Neural progenitor cell (in vitro differentiated cells): ENCODE measurements at places on chromosomes 2 and 18.

DNA sequence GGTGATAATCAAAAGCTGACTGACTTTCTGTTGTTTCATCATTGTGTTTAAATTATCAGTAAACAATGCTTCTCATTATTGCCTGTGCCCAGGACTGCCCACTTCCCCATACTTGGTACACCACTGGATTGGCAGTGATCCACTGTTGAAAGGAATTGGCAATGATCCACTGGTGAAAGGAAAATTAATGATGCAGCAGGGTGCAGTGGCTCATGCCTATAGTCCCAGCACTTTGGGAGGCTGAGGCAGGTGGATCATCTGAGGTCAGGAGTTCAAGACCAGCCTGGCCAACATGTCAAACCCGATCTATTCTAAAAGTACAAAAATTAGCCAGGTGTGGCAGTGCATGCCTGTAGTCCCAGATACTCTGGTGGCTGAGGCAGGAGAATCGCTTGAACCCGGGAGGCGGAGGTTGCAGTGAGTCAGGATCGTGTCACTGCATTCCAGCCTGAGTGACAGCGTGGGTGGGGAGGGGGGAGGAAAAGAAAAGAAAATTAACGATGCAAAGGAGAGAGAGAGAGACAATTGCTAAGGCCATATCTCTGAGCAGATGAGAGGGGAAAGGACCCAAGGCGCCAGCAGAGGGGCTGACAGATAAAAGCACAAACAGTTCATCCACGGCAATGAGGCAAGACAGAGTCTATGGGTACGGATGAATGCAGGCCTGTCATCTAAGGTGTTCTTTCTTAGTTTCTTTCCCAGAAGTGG is 10.2 kb upstream of the GTF2A1L start:
- no peak for DNase-seq

DNA sequence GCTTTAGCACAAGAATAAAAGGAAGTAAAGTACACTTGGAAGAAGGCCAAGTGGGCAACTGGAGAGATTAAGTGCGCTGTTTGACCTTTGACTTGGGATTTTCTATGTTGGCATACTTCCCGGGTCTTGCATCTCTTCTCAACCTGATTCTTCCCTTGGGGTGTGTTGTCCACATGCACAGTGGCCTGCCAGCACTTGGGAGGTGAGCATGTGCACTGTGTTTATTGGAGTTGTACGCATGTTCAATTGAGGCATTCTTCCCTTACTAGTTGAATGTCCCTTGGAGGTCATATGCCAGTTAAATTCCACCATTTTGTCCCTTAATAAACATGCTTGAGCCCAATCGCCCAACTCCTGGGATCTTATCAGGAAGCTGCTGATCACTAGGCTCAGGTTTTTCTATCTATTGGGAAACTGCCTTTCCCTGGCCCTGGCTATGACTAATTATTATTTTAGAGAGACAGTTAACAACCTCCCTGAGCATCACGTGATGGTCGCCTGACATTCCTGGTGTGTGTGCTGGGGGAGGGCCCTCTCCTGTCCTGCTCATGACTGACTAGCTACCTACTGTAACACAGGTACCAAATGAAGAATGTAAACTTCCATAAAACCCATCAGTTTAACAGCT is 62.5 kb upstream of the RAPGEF4 start:
- DNase-seq, result no peak

DNA sequence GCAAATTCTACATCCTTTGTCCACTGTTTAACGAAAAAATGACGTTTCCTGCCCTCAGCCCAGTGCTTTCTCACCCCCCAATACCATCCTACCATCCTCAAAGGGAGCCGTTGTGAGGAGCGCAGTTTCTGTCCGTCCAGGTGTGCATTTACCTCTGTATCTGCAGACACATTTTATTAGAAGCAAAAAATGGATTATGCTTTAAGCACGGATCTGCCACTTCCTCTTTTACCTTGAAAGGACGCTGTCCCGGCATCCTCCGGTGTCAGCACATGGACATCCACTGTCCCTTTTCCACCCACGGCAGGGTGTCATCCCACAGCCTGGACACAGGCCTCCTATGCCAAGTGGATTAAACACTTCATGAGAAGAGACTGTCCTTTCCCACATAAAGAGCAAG is 7.2 kb upstream of the MAL start:
- DNase-seq, result no peak

DNA sequence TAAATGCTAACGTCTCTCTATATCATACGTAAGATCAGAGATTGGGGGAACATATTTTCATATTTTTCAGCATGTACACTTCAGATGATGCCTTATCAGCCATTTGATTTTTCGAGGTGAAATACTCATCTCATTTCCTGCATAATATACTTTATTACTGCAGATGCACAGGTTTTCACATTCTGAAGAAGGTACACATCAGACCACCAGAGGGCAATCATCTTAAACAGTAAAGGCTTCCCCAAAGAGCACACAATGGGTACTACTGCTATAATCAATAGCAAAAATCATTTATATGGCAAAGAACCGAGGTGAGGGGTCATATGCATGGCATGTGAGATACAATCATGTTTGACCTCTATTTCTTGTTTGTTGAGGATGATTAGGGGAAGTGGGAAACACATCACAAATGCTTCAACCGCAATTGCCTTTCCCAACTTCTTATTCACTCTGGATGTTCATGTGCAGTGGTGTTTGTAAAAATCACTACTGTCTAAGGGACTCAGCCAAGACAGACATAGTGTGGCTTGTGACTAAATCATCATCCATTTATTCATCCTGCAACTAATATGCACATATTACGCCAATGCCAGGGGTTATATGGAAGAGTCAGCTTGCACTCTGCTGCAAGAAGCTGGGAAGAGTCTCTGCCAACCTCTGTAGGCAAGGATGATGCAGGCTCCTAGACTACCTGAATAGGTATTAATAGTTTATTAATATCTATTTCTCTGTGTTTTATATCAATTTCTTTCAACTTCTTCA is 118.7 kb downstream of the EPB41L3 start:
- peak; percentile 66 for DNase-seq

DNA sequence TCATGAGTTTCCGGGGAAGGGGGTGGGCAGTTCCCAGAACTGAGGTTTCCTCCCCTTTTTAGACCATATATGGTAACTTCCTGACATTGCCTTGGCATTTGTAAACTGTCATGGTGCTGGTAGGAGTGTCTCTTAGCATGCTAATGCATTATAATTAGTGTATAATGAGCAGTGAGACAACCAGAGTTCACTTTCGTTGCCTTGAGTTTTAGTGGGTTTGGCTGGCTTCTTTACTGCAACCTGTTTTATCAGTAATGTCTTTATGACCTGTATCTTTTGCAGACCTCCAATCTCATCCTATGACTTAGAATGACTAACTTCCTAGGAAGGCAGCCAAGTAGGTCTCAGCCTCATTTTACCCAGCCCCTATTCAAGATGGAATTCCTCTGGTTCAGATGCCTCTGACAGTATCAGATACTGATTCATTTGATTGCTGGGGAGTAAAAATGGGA is 447.3 kb downstream of the XIRP2 start:
- no peak for DNase-seq

GRCh38 chr18:6199777-6200176 is 214.9 kb downstream of the L3MBTL4 start:
- no peak for DNase-seq

- no peak for DNase-seq
Observed at GRCh38 chr2:203585516-203585915, 50.4 kb upstream of the RAPH1 start.

DNA sequence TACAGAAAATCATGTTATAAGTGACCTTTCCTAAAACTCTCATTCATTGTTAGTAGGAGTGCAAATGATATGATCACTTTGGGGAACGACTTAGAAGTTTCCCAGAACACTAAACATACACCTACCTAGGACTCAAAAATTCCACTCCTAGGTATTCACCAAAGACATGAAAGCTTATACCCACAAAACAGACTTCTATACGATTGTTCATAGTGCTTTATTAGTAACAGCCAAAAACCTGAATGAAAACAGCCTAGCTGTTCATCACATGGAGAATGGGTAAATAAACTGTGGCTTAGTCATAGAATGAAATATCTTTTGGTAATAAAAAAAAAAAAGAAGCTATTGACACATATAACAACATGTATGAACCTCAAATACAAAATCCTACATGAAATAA is 8.8 kb downstream of the NOL10 start:
- DNase-seq, result no peak

DNA sequence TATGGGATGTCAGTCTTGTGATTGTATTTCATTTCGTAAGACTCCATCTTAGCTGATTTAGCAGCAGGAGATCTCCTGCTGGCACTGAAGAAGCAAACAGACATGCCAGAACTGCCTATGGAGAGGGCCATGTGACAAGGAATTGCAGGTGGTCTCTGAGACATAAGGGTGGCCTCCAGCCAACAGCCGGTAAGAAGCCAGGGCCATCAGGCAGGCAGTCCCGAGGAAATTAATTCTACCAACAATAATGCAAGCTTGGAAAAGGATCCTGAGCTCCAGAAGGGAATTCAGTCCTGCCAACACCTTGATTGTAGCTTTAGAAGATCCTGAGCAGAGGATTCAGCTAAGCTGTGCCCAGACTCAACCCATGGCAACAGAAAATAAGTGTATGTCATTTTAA is 87.1 kb upstream of the DNAJC10 start:
- DNase-seq, result no peak

- DNase-seq, result no peak
Observed at GRCh38 chr18:41320100-41320499, 634.9 kb upstream of the PIK3C3 start.

- DNase-seq, result no peak
Observed at GRCh38 chr18:24126155-24126961, 12.5 kb upstream of the CABYR start.

GRCh38 chr2:217733461-217733860 is 269.3 kb downstream of the TNS1 start:
- no peak for DNase-seq

- no peak for DNase-seq
Observed at GRCh38 chr2:64629329-64629781, 24.4 kb downstream of the SERTAD2 start.

DNA sequence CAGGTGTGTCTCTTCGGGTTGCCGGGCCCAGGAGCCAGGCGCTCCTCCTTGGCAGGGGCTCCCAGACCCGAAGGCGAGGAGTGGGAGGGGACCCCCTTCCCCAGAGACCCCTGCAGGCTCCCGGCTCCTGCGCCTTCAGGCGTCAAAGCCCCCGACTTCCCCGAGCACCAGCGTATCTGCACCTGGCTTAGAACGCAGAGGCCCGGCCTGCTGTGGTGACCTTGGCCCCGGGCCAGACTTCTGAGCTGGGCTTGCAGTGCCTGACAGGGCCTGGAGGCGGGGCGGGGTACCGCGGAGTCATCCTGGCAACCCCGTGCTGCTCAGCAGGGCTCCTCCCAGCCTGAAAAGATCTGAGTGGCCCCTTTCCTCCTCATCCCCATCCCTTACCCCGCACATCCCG is 27.0 kb downstream of the SKA1 start:
- DNase-seq, result peak; percentile 34

- no peak for DNase-seq
Observed at GRCh38 chr2:101149241-101150192, 1.7 kb downstream of the TBC1D8 start.

GRCh38 chr2:28624793-28625701 is 126.6 kb upstream of the PPP1CB start:
- DNase-seq, result peak; percentile 38

- DNase-seq, result no peak
Observed at GRCh38 chr2:150357770-150358467, 129.5 kb downstream of the RND3 start.

- DNase-seq, result no peak
Observed at GRCh38 chr18:3015851-3016250, 2.9 kb upstream of the LPIN2 start.

DNA sequence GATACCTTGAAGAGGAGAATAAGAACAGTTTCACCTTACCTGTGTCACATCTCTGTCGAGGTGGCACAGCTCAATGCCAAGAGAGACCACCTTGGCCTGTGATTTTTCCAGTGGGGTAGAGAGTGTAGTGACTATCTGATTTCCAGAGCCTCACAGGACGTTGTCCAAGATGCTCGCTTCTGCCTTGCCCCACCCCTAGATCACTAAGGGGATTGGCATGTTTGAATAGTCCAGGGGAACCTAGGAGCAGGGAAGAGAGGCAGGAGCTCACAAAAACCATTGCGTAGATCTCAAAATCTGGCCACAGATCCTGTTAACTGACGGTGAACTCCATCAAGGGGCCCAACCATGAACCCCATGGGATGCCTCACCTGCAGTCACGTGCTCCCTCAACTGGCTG is 24.2 kb downstream of the TMEM178A start:
- no peak for DNase-seq

GRCh38 chr2:16034975-16035746 is 94.8 kb downstream of the MYCN start:
- DNase-seq, result no peak

- no peak for DNase-seq
Observed at GRCh38 chr2:130894326-130894942, 57.7 kb downstream of the ARHGEF4 start.
